ENCODE measurements at places on chromosomes 6 and 20.

- DNase-seq: no peak
Measured at GRCh38 chr6:11188161-11188915, 44.1 kb downstream of the NEDD9 start.

DNA sequence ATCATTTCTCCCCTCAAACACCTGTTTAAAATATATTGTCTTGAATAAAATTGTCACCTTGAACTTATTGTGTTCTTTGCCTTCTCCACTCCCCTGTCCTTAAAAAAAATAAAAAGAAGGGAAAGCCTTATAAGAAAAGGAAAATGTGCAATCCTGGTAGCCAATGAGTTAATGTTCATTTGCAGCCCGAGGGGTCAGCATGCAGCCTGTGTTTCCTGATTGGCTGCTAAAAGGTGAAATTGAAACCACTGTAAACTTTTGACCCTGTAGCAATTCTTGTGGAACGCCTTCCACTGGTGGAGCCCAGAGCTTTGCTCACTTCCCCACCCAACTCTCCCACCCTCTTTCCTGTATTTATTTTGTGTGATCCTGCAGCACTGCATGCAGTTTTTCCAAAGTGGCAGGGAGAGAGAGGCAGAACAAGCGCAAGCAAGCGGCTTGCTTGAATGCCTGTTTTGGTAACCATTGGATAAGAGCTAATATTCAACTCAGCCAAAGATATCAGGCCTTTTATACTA lies 74.9 kb downstream of the NCOA3 start:
- no peak for DNase-seq

GRCh38 chr6:37743926-37744325 lies 46.2 kb upstream of the MDGA1 start:
- DNase-seq: no peak

DNA sequence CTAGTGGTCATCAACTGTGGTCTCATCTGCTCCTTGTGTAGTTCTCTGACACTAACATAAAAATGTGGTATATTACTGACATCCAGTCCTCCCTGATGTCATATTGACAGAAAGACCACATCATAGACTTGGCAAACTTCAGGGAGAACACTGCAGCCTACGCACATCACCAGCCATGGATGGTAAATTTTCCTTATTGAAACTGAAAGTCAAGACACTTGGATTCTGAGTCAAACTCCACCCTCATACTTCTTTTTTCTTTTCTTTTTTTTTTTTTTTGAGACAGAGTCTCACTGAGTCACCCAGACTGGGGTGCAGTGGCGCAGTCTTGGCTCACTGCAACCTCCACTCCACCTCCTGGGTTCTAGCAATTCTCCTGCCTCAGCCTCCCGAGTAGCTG lies 25.4 kb downstream of the NDRG3 start:
- DNase-seq: no peak

GRCh38 chr6:29943053-29943966 lies 978 bp downstream of the HLA-A start:
- DNase-seq: no peak

- peak; percentile 50 for DNase-seq
Measured at GRCh38 chr6:56772737-56773184, 130.1 kb upstream of the DST start.

GRCh38 chr6:134002821-134003220 lies 49.6 kb downstream of the SLC2A12 start:
- DNase-seq: no peak

DNA sequence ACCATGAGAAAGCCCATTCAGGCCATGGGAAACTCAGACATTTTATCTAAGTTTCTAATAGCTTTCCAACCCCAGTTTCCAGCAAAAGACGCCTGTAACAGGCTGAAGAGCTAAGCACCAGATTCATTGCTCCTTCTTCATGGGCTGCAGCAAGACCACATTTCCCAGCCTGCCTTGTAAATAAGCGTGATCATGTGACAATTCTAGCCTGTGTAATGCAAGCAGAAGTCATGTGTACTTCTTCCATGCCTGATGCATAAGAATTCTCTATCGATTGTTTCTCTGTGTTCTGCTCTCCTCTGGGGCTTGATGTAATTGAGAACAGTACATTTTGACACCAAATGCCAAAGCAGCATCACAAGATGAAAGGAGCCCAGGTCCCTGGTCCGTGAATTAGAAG lies 6.8 kb downstream of the PCSK2 start:
- DNase-seq: no peak

- DNase-seq: no peak
Measured at GRCh38 chr6:161422710-161423680, 149.1 kb upstream of the AGPAT4 start.

- DNase-seq: no peak
Measured at GRCh38 chr20:23120936-23121750, 35.0 kb upstream of the CD93 start.

DNA sequence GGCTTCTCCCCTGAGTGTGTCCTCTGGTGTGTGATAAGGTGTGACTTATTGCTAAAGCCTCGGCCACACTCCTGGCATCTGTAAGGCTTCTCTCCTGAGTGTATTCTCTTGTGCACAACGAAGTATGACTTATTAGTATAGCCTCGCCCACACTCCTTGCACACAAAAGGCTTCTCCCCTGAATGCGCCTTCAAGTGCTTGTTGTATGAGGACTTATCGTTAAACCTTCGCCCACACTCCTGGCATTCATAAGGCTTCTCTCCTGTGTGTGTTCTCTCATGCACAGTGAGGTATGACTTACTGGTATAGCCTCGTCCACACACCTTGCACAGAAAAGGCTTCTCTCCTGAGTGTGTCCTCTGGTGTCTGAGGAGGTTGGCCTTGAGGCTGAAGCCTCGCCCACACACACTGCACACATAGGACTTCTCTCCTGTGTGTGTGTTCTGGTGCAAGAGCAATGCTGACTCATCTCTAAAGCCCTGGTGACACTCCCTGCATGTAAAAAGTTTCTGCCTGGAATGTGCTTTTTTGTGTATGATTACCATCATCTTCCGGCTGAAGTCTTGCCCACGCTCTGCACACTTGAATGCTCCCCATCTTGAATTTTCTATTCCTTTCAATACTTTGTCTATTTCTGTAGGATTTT lies 20.4 kb downstream of the ZNF337 start:
- DNase-seq: peak; percentile 42

DNA sequence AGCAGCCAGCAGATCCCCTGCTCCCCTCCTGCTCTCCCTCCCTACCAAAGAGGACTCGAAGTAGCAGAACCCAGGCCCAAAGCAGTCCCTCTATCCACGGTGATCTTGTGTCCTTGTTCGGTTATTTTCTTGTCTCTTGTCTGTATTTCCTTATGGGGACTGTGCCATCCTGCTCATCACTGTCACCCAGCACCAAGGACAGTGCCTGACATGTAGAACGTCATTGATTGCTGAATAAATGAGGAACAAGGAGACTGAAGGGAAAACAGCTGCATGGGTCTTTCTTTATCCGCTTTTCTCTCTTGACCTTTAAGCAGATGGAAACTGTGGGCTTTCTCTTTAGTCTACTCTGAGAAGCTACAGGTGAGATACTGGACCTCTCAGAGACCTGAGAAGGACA lies 29.4 kb upstream of the ZNF831 start:
- no peak for DNase-seq

GRCh38 chr6:54335871-54336270 lies 27.6 kb downstream of the TINAG start:
- peak; percentile 96 for DNase-seq

DNA sequence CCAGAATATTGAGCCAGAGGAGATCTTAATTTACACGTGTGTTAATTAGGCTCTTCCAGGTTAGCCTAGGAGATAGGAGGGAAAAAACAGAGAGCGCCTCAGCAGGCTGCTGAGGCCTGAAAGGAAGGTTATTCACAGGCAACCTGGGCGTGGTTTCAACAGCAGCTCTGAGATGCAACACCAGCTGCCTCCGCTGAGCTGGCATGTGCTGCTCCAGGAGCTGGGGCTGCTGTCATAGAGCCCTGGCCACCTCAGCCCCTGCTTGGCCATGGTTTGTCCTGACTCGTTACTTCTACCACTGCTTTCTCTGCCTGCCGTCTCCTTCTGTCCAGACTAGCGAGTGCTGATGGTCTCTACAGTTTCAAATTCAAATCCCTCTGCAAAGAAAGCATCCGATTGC lies 32.4 kb upstream of the RPP40 start:
- no peak for DNase-seq

GRCh38 chr6:168525114-168525513 lies 84.1 kb downstream of the SMOC2 start:
- no peak for DNase-seq

DNA sequence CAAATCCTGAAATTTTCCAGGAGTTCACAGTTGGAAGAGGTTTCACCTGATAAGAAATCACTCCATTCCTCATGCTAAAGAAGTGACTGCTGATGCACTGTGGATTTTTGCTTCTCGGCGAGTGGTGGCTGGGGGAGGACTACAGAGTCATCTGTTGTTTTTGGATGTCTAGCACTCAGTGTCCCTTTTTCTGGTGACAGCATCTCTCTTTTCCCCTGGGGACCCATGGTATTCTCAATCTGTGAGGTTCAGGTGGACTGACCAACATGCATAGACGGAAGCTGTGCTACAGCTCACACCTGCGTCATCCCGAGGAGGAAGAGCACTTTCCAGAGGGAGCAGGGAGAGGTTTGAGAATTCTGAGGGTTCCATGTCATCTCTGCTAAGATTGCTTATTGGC lies 42.7 kb upstream of the ZNF831 start:
- DNase-seq: no peak

GRCh38 chr20:13331536-13331935 lies 110.5 kb downstream of the ISM1 start:
- no peak for DNase-seq

DNA sequence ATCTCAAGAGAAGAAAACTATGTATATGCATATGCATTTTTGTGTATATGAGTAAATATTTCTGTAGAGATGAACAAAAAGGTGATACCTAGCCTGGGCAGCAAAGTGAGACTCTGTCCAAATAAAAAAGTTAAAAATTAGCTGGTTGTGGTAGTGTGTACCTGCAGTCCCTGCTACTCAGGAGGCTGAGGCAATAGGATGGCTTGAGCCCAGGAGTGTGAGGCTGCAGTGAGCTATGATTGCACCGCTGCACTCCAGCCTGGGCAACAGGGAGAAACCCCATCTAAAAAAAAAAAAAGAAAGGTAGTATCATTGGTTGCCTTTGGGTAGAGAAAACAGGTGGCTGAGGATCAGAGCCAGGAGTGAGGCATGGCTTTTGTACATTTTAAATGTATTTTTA lies 50.9 kb downstream of the KLHL31 start:
- no peak for DNase-seq

- DNase-seq: no peak
Measured at GRCh38 chr6:29961966-29962365, 19.6 kb downstream of the HLA-A start.

GRCh38 chr6:169960003-169960344 lies 208.6 kb downstream of the ERMARD start:
- DNase-seq: no peak

DNA sequence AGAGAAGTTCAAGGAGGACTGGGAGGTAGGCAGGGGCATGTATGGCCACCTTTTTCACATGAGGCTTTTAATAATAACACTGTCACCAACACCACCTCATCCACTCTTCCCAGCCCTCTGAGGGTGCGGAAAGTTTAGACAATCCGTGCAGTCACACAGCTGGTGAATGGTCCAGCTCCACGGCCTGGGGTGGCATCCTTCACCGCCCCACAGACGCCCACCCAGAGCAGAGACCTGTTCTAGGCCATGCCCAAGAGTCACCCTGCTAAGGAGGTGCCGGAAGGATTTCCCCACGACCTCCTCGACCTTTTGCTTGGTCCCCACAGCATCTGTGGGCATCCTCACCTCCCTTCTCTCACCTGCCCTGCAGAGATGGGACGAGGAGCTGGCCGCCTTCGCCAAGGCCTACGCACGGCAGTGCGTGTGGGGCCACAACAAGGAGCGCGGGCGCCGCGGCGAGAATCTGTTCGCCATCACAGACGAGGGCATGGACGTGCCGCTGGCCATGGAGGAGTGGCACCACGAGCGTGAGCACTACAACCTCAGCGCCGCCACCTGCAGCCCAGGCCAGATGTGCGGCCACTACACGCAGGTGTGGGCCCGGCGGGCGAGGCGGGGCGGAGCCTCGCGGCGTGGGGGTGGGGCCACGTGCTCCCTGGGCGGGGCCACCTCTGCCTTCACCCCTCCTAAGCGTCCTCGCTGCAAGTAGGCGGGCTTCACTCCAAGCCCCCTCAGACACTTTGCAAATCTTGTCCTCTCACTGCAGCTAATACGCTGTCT lies 4.4 kb downstream of the PI16 start:
- DNase-seq: no peak

DNA sequence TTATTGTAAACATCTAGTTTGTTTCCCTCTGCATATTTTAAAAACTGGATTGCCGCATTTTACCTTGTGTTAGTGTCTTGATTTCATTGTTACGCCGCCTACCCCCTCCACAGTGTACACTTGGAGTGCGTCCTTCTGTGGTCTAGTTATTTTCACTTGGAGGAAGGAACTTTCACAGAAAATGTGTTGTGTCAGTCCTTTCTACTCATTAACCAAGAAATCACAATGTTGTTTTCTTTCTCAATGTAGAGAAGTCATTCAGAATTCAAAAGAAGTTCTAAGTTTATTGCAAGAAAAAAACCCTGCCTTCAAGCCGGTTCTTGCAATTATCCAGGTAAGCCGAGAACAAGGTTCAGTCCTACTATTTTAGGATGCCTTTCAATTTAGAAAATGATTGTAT lies 10.3 kb downstream of the MTHFD1L start:
- no peak for DNase-seq

DNA sequence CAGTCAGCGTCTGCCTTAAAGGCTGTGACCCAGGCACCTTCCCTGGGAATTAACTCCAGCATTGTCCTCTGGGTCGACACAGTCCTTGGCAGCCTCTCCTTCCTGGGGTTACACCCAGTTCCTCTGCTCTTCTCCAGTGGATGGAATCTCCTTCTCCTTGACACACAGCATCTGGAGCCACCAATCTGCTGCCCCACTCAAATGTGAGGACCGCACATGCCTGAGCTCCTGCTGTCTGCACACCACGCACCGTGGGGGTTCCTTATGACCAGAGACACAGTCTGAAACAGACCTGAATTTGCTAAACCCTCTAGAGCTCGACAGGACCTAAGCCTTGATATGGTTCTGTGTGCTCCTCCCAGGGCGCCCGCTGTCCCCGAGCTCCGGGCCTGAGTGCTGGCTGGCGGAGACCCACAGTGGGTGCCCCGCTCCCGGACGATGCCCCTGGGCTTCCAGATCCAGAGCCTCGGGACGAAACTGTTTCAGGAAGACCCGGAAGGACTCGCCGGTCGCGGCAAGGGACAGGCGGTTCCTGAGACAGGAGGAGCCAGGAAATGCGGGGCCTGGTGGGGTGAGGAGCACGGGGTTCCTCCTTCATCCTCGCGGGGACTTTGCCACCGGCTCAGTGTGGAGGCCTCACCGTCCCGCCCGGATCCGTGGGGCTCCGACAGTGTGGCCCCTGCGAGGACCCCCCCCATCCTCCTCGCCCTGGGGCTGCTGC lies 2.5 kb upstream of the RAET1G start:
- no peak for DNase-seq

- peak; percentile 71 for DNase-seq
Measured at GRCh38 chr6:52417675-52418111, 2.4 kb upstream of the EFHC1 start.

GRCh38 chr20:50318710-50319109 lies 128.1 kb downstream of the CEBPB start:
- no peak for DNase-seq

GRCh38 chr20:63636752-63637628 lies 10.1 kb upstream of the GMEB2 start:
- DNase-seq: no peak

Measured in AG09309 (cell line).